ENCODE measurements at places on chromosomes 7 and 10.
A peak's percentile ranks its signal among the peaks of the same experiment; 100 is the strongest.

GRCh38 chr7:148241700-148242293, 348.8 kb upstream of the C7orf33 start:
- no peak for DNase-seq

- DNase-seq: no peak
Measured at GRCh38 chr10:86506062-86506461, 15.5 kb downstream of the WAPL start.

- DNase-seq: no peak
Measured at GRCh38 chr10:90245623-90246022, 544.2 kb downstream of the KIF20B start.

- no peak for DNase-seq
Measured at GRCh38 chr7:98222533-98223195, 11.4 kb downstream of the BHLHA15 start.

GRCh38 chr7:65441010-65441409, 67.4 kb downstream of the ZNF92 start:
- no peak for DNase-seq

- no peak for DNase-seq
Measured at GRCh38 chr7:67364441-67365017, 367.9 kb downstream of the TYW1 start.

- no peak for DNase-seq
Measured at GRCh38 chr10:89536013-89536354, 590 bp upstream of the SLC16A12 start.

DNA sequence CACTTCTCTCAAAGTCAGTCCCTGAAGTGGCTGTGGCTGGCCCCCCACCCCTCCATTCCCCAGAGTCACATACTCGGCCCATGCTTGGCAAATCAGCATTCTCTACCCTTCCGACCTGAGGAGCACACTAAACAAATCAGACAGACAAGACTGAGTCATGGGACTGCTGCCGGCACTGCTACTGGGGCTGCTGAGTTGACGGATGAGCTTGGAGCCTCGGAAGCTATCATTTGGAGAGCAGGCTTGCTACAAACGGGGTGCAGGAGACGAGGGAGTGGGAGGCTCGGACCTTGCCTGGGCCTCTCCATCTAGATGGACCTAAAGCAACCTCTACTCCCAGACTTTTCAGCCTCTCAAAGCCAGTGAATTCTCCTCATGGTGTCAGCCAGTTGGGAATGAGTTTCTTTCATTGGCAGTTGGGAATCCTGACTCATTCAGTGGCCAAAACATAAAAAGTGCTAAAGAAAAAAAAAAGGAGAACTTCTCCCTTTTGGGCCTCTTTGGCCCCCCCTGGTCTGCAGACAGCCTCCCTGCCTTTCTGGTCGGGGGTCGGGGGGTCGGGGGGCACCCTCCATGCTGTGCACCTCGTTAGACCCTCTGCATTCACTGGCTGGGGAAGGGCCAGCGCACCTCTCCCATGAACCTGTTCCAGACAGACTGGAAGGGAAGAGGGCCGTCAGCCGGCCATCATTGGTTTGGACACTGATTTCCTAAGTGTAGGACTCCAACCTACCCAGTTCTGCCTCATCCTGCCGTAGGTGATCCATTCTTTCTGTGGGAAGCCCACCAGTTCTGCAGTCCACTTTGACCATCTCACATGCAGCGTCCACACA, 52.3 kb upstream of the COL13A1 start:
- no peak for DNase-seq

GRCh38 chr10:13945390-13946208, 358.8 kb downstream of the PRPF18 start:
- no peak for DNase-seq

DNA sequence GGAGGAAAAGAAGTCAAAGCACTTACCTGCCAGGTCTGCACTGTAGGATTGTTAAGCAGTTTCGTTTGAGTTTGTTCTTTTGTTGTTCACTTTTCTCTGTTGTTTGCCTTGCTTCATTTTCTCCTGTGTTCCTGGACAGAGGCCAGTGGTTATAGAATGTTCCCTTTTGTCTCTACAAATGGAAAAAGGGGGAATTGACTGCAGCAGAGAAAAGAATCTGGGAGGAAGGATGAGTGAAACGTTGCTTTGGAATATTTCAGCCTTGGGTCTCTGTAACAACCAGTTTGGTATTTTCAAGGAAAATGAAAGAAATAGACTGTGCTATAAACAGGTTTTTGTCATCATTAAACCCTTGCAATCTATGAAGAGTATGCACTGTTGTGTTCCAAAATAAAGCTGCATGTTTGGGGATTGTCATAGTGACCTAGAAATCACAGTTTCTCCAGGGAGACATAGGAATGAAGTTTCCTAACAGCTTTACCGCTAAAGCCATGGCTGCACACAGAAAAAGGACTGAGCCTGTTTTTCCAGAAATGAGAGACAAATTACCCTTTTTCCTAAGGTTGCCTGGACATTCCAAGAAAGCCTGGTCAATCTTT, 60.8 kb upstream of the HABP2 start:
- no peak for DNase-seq

DNA sequence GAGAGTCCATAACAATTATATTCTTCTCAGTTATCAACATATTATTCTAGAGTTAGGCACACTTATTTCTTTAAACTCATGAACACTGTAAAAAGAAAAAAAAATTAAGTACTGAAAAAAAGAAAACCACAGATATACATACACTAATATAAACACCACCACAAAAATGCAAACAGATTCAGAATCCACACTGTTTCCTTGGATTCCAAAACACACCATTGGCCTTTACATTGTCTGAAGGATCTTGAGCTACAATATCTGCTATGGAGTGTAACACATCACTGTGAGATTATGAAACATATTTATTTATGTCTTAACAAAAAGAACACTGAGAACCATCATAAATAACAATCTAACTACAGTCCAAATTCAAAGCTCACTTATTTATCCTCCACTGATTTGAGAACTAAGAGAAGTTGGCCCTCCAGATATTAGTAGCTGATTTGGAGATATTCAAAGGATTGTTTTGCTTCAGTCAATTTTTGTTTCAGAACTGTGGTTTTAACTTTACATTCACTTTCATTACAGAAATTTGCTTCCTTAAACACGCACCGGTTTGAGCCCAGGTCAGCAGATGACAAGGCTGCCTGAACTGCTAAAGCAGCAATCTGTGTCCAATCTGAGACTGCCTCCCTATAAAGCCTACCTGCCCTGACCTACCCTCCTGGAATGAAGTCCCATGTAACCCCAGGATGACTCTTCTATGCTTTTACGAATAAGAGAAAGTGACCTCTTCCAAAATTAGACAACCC, 47.0 kb upstream of the CDK1 start:
- DNase-seq: peak; percentile 52

- DNase-seq: no peak
Measured at GRCh38 chr7:54559401-54559800, 17.2 kb downstream of the VSTM2A start.

GRCh38 chr7:91193141-91193540, 71.1 kb upstream of the FZD1 start:
- DNase-seq: no peak

GRCh38 chr10:87603196-87603595, 56.5 kb upstream of the PAPSS2 start:
- DNase-seq: no peak

DNA sequence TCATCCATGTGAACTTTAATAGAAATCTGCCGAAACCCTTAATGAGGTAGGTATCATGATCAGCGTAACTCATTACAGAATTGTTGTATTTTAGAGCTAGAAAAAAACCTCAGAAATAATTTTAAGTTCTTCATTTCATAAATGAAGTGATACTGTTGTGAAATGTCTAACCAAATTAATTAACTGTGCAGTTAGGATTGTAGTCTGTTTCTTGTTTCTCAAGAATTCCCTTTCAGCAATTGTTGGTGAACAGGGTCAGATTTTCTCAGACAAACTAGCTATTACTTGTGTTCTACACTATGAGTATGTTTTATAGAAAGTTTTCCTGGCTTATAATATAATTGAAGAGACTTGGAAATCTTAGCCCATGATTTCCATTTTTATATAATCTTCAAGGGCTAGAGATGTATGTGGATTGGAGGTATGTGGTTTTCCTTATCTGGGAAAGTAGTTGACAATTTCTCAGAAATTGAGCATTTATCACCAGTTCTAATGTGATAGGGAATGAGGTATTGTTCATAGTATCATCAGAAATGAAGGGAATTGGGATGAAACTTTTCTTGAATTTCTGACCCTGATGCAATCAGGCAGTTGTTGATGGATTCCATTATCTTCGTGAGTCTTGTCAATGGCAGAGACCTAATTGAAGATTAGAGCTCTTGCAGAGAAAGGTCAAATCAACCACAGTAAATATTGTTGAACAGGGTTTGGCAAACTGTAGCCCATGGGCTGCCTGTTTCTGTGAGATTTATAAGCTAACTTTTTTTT, 55.0 kb downstream of the ST7 start:
- DNase-seq: no peak

DNA sequence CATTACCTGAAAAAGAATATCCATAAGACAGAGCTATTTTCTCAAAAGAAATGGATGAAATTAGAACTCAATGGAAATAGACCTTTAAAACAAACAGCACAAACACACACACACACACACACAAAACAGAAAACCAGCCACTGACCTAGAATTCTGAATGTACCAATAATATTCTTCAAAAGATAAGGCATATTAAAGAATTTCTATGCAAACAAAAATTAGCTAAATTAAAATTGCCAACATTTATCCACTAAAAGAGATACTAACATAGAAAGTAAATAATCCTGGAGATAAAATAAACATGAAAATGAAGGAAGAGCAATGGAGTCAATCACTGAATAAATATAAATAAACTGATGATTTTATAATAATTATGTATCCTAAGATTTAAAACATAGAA, 431.2 kb downstream of the SH2D4B start:
- no peak for DNase-seq

Data from GM10248 (cell line).